HFFc6 (cell line): ENCODE measurements at places on chromosomes 2 and 18.

DNA sequence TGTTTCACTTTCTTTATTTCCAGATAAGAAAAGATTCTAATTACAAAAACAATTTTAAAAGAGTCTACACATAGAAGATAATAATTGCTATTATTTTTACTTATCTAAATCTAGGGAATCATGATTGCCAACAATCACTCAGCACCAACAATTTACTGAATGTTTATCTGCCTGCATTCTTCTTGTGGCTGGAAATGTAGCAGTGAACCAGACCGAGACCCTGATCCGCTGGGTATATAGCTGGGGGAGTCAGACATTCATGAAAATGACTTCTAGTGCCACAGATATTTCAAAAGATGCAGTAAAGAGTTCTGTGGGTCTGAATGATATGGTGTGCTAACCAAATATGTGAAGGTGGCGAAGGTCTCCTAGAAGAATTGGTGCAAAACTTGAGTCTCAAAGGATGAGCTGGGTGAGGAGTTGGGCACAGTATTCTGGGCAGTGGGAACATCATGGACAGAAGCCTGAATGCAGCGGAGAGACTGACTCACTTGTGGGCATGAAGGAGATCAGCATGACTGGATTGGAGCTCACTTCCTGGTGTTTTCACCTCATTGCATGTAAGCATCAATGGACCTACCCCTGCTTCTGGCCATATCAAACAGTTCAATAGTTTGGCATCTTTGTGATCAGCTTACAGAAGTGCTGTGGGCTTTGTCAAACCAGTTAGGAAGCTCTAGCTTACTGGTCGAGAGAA is 26.1 kb upstream of the FN1 start:
- DNase-seq = no peak

GRCh38 chr2:23283653-23284052 is 101.3 kb upstream of the KLHL29 start:
- DNase-seq = peak; percentile 39

DNA sequence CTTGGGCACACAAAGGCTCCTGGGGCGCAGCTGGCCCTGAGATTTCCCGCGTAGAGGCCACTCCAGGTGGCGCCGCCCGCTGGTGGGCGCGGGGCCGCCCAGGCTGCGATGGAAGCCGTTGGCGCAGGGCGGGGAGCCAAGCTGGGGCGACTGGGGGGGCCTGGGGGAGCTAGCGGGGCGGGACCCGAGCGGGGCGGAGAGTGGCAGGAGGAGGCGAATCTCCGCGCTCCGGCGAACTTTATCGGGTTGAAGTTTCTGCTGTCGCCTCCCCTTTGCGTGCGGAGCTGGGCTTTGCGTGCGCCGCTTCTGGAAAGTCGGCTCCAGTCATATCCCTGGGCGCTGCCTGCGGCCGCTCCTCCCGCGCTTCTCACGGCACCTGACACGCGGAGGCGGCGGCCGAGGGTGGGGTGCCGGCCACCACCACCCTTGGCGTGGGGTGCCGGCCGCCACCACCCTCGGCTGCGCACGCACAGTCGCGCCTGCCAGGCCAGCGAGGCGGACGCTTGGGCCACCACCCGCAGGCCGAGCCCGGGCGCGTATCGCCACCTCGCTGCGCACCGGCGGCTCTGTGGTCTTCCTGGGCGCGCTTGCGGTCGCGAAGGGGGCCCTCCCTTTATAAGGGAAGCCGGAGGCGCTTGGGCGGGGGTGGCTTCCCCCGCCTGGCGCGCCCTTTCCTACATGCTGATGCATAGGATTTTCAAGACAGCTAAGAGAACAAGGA is 919 bp upstream of the CYP1B1 start:
- peak; percentile 56 for DNase-seq

DNA sequence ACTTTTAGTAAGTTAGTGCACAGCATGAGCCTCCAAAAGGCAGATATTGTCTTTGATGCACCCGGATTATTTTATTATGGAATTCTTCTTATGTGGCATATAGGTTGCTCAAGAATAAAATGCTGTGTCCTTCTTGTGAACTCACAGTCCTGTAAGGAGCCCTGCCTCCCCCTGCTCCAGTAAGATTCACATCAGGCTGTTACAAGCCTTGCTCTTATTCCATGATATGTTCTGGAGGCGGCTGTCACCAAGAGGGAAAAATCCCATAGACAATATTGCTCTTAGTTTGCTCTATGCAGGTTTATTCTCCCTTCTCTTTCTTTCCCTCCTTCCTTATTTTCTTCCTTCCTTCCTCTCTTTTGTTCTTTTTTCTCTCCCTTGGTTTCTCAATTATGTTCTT is 182.3 kb downstream of the MYT1L start:
- DNase-seq = no peak

DNA sequence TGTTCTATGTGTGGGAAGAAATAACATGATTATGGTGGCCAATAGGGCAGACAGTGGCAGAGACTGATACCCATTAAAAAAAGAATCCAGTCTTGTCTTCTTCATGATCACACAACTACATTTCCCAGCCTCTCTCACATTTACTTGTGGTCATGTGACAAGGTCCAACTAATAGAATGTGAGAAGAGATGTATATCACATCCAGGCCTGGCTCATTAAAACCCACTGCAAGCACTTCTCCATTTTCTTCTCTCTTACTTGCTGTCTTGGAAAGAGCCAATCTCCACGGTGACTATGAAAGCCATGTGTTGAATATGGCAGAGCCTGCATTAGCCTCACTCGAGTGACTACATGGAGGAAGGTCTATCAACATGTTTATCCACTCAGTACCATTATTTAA is 306.2 kb upstream of the ZEB2 start:
- no peak for DNase-seq

- no peak for DNase-seq
Measured at GRCh38 chr2:21754164-21754788, 630.5 kb downstream of the TDRD15 start.

- no peak for DNase-seq
Measured at GRCh38 chr18:47206945-47207637, 30.9 kb upstream of the IER3IP1 start.

DNA sequence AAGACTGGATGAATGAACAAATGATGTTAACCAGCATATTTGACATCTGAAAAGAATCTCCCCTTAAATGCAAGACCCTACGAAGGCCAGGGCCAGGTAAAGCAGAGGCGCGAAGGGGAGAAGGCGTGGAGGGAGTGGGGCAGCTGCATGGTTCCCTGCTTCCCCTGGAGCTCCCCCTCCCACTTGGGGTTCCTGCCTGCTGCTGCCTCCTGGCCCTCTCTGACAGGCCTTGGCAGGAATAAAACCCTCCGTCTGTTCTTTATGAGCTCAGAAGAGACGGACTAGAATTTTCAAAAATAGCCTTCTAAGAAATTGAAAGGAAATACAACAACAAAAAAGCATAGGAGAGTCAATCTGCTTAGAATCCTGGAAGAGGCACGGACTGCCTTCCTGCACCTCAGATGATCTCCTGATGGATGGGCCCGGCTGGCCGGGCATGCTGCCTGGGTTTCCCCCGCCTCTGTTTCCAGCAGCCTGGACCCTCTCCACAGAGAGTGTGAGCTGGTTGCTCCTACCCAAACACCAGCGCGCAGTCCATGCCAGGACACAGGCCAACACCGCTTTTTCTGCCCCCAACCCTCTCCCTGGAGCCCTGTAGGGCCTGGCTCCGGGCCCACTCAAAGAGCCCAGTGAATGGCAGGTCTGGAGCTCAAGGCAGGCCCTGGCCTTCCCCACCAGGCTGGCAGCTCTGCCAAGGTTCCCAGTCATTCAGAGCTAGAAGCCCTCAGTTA is 23.9 kb downstream of the CFAP65 start:
- no peak for DNase-seq

DNA sequence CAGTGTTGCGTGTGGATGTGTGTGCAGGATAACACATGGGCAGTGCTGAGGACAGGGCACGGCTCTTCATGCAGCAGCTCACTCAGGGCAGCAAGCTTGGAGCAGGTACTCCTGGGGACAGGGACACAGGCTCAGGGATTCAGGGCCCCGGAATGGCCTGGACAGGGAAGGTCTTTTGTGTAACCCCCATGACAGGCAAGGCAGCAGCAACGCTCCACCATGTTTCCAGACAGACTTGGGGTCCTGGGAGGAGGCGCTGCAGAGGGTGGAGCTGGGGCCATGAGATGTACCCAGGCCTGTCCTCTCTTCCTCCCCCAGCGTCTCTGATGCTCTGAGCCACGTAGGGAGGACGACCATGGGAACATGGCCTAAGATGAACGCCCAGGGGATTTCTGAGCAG is 58.3 kb downstream of the ADNP2 start:
- no peak for DNase-seq

GRCh38 chr18:666177-666576 is 8.7 kb downstream of the TYMS start:
- DNase-seq = no peak

DNA sequence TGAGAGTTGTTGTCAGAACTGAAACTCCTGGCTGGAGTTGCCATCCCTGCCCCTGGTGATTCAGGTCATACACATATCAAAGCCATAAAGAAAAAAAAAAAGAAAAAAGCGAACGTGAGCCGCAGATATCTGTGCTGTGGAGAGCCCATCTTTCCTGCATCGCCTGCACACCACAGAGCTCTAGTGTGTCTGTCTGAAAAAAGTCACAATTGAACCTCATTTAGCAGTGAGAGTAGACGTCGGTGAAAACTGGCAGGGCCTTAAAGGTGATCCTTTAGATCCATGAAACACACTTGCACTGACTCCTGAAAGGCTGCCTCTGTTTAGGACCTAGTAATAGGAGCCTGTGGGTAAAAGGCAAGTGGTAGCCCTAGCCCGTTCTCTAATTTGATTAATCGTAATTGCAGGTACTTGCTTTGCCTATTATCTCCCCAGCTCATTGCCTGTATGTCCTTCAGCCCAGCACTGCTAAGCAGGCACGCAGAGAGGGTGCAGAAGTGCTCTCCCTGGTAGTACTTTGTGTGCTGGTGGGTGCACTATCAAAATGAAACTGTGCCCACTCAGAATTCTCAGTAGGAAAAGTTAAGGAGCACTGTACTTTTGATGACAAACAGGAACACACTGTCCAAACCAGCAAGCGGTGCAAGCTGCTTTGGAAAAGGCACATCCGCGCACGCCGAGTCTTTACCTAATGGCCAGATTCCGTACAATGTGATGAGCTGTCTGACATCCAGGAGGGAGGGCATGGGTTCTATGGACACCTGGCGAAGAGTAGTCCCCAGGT is 103.5 kb upstream of the ASB18 start:
- no peak for DNase-seq

DNA sequence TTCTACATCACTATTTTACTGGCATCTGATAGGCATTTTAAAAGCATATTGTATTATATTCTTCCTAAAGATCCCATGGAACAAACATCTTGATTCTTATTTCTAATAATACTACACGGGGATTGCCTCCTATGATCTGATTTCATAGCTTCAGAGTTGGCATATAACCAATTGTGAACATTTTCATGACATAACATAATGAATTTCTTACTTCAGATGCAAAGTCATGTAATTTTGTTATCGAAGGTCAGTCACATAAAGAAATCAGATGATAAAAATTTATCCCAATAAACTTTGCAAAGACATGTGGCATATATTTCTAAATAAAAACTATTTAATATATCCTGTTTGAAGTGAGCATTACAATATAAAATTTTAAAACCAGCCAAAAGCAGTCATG is 93.3 kb downstream of the COL5A2 start:
- DNase-seq = no peak

GRCh38 chr2:2527148-2527547 is 196.1 kb upstream of the MYT1L start:
- no peak for DNase-seq

- DNase-seq = no peak
Measured at GRCh38 chr2:128687565-128687964, 368.9 kb upstream of the HS6ST1 start.

DNA sequence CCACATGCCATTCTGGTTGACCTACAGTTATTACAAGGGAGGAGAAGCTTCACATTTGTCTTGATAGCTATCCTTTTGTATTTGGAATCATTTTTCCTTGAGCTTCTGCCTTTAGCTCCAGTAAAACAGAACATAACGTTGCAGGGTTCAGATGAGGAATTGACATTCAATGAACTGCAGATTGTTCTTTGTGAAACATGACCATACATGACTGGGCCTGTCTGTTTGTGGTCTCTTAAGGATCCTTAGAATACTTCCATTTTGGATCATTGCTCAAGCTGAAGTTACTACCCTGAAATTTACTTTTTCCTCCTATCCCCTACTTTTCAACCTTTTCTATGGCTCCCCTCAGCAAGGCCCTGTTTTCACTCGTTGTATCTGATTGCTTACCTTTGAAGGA is 1281.7 kb upstream of the CELF4 start:
- no peak for DNase-seq

GRCh38 chr18:21593540-21594257 is 6.8 kb downstream of the ESCO1 start:
- DNase-seq = no peak

DNA sequence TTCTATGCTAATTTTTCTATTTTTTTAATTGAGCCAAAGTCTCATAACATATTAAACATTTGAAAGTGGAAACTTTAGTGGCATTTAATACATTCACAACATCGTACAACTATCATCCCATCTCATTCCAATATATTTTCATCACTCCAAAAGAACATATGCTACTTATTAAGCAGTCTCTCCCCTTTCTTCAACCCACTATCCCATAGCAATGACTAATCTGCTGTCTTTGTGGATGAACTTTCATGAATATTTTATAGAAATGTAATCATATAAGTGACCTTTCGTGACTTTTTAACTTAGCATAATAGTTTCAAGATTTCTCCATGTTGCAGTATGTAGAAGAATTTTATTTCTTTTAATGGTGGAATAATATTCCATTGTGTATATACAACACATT is 90.3 kb downstream of the CCDC178 start:
- no peak for DNase-seq

DNA sequence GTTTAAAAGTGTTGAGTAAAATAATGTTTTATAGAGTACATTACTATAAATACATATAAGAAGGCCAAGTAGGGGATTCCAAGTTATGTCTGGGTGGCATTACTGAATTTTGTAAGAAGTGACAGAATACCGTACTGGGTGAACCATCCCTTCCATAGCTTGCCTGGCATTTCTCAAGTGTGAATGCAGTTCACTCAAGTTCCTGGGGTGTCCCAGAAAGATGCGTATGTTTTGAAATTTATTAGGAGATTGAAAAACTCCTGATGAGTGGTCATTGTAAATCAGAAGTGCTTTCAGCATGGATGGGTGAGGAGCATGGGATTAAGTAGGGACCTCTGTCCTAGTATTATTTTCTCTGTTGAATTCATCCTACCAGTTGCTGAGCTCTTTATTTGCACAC is 103.2 kb downstream of the VAPA start:
- no peak for DNase-seq

DNA sequence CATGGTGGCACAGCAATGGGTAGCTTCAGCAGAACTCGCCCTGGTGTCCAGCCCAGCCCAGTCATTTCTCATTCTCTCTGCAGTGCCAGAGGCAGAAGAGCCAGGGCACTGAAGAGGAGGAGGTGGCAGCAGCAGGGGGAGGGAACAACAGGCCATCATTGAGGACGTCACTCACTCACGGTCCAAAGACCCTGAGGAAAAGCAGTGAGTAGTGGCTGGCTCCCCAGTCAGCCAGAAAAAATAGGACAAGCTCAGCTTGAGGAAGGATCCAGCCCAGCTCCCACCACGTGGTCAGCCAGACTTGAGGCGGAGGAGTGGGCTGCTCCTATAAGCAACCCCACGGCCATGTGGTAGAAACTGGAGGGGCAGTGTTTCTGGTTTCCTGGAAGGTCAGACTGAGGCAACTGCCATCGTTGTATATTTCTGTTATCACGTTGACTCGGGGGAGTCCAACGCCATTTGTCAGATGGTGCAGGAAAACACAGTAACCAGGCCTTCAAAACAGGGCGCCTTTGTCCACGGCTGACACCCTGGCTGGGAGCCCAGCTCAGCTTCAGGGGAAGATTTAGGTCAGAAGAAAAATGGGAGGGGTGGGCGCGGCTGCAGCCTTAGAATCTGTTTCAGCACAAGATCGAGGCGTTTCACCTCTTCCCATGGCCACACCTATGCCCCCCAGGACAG is 19.0 kb upstream of the TMEM247 start:
- DNase-seq = no peak
